ENCODE measurements at places on chromosomes 1 and 21.

DNA sequence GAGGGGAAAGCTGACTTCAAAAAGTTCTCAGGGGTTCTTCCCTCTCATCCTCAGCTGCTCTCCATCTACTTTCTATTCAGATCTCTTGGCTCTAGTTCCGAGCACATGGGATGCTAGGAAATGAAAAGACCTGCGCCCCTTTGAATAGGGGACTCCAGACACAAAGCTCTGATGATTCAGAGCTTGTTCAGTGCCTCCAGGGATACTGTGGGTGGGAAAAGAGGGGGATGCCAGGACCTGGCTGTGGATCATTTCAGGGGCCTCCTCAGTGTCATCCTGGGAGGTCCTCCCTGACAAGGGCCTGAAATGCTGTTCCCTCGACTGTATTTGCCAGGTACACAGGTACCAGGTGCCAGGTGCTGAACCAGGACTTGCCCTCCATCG, 943 bp upstream of the KIAA0040 start:
- DNase-seq = no peak

GRCh38 chr1:48036710-48037355, 39.6 kb upstream of the TRABD2B start:
- no peak for DNase-seq

GRCh38 chr1:13941315-13941714, 241.3 kb downstream of the PRDM2 start:
- no peak for DNase-seq

DNA sequence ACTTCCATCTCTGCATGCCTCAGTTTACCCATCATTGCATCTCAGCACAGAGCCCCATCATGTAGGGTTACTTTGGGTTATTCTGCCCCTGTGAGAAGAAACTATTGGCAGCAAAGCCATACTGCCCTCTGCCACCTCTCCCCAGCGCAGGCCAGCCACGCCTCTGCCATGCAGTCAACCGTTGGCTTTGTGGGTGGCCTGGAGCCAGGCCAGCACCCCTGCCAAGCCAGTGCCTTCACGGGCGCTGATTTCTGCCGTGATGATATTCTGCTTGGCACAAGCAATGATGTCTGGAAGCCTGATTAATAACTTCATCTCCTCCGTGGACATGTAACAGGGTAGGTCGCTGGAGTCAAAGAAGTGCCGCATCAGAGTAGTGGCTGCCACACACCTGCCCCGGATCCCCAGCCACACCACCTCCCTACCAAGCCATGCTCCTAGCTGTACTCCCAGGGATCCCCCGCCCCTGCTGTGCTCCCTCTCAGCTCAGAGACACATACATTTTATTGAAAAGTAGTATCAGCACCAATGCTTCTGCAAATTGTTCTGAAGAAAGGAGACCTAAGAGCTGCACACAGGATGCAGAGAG, 15.0 kb upstream of the CEP85 start:
- DNase-seq = no peak

- DNase-seq = peak; percentile 82
Measured at GRCh38 chr1:119968068-119968492, 71.8 kb upstream of the ADAM30 start.

DNA sequence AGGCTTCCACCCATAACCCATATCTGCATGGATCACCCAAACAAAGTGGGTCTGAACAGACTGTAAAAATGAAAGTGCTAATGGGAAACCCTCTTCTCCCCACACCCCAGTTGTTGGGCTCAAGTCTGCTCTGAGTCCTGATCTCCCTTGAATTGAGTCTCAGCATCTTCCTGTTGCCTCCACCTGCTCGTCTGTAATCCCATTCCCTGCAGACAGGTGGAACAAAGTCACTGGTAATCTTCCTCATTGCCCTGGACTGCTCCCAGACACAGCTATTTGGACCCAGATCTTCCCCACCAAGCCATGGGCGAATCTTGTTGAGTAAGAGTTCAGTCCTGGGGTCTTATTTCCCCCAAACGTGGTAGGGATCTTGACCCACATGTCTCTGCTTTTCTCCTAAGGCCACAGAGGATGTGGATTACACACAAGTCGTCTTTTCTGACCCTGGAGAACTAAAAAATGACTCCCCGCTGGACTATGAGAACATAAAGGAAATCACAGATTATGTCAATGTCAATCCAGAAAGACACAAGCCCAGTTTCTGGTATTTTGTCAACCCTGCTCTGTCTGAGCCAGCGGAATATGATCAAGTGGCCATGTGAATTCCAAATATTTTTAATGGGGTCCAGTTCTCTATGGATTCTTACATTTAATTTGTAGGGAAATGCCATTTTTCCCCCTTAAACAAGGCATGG, 15.7 kb downstream of the AVPR1B start:
- no peak for DNase-seq

- DNase-seq = no peak
Measured at GRCh38 chr1:57423135-57423655, 665 bp downstream of the DAB1 start.

- DNase-seq = no peak
Measured at GRCh38 chr1:214248311-214249085, 32.5 kb upstream of the SMYD2 start.

- DNase-seq = no peak
Measured at GRCh38 chr1:244053831-244054230, 2.7 kb downstream of the ZBTB18 start.

DNA sequence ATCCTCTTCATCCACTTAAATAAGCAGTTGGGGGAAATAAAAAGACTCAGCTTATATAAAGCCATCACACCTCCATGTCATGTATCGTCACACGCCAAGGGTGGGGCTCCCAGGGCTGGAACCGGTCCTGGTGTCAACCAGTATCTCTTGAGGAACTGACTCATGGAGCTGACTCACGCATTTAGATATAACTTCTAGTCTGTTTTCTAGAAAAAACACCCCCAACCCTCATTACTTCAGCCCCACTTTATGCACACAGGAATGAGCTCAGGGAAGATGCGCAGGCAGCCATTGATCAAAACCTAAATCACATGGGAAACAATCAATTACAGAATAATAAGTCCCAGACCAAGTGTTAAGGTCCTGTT, 6.9 kb upstream of the IL22RA1 start:
- peak; percentile 61 for DNase-seq

GRCh38 chr1:91036894-91037829, 15.3 kb upstream of the ZNF644 start:
- no peak for DNase-seq

- DNase-seq = no peak
Measured at GRCh38 chr1:28229996-28230395, 2.8 kb downstream of the DNAJC8 start.

GRCh38 chr1:42674682-42675081, 7.5 kb upstream of the YBX1 start:
- DNase-seq = no peak

DNA sequence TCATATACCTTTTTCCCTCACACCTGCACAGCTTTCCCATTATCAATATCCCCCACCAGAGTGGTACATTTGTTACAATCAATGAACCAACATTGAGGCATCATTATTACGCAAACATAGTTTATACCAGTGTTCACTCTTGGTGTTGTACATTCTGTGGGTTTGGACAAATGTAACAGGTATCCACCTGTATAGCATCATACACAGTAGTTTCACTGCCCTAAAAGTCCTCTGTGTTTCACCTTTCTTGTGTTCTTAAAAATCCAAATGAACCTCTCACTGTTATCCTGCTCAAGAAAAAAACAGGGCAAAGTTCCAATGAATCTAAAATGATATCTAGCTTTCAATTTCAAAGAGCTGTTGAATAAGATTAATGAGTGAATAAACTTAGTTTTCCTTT, 45.9 kb upstream of the NR5A2 start:
- DNase-seq = no peak

DNA sequence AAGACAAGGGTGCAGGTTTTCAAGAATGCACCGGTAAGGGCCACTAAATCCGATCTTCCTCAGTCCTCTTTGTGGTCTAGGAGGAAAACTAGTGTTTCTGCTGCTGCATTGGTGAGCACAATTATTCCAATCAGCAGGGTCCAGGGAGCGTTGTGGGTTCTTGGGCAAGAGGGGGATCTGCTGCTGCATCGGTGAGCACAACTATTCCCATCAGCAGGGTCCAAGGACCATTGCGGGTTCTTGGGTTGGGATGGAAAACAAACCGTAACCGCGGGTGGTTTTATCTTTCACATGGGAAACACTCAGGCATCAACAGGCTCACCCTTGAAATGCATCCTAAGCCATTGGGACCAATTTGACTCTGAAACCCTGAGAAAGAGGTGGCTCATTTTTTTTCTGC, 7.0 kb upstream of the PCP4L1 start:
- DNase-seq = no peak
